Cardiac ventricle fibroblast (primary cell): ENCODE measurements at places on chromosomes 7 and 10. TPM values are rescaled to one million over a fixed set of nuclear protein-coding genes. Genes with fewer than 3 reads are reported as not detected.

The CCDC7 gene
- 4.6 and 7.4 TPM in 2 replicates for total RNA-seq

The EFCAB10 gene
- total RNA-seq: not detected in 2 replicates

The WDR86 gene
- 2.4 and 4.6 TPM in 2 replicates for total RNA-seq

The PLPP4 gene
- not detected in 2 replicates for total RNA-seq

The ADAP1 gene
- total RNA-seq: 1.2 TPM in 2 replicates

The MALRD1 gene
- total RNA-seq: 0.50 and 1.1 TPM in 2 replicates

The TAS2R4 gene
- total RNA-seq: 0.12 and 0.29 TPM in 2 replicates

The SLC26A5 gene
- total RNA-seq: not detected in 2 replicates
